AG09309 (cell line): ENCODE measurements at places on chromosomes 11 and 22.

- no peak for DNase-seq
These were observed 1075.5 kb downstream of the OPCML start for GRCh38 chr11:132456751-132457328.

DNA sequence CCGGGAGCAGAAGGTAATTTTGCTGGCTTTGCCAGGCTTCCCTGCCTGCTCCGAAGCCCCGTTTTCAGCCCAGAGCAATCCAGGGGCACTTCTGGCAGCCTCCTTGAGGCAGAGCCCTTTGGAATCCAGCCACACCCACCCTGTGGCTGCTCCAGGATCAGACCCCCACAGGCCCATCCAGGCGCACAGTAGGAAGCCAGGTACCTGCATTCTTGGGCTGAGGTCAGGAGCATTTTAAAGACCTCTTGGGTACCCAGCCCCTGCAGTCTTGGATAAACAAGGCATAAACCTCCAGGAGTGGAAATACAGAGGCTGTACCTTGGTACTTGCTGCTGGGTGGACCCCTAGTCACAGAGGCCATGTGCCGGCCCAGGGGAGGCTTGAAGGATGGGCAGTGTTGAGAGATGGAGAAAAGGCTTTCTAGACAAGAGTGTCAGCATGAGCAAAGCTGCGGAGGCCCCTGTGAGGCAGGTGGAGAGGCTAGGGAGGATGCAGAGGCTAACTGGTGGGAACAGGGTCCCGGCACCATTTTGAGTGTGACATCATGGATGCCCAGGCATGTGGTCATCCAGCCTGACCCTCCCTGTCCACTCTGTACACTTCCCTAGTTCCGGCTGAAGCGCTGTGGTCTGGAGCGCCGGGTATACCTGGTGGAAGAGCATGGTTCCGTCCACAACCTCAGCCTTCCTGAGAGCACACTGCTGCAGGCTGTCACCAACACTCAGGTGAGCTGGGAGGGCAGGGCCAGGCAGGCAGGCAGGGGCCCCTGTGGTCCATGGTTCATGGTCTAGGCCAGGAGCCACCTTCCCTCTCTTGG, 3.9 kb downstream of the MUS81 start:
- no peak for DNase-seq

DNA sequence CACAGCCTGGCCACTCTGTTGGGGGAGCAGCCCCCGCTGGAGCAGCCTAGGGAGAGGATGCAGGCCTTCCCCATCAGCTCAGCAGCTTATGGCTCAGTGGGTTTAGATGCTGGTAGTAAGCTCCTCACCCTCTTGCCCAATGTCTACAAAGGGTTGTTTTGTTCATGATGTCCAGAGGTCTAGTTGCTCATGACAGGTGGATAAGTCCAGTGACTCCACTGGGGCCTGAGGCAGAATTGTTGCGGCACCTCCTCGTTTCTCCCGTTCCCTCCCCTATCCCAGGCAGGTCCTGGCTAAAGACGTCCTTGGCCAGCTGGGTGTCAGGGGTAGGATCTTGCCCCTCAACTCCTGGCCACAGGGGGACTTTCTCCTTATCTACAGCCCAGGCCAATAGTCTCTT, 233.5 kb upstream of the B3GAT1 start:
- no peak for DNase-seq

DNA sequence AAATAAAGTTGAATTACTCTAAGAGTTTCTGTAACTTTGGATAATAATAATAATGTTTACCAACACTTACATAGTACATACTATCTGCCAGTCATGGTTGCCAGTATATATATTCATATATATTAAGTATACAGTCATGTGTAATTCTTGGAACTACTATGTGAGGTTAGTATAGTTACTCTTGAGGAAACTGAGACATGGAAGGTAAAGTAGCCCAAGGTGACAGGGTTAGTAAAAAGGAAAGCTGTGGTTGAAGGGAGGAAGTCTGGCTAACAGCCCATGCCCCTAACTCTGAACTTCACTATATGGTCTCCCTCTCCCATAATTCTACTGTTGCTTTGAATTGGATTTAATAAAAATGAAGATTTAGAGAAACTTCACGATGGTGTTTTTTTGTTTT, 24.9 kb downstream of the FDX1 start:
- DNase-seq: no peak

GRCh38 chr22:26589367-26589844, 526 bp downstream of the TPST2 start:
- DNase-seq: no peak

GRCh38 chr22:39894554-39895092, 1.1 kb upstream of the ENTHD1 start:
- no peak for DNase-seq

GRCh38 chr11:12803086-12803826, 129.0 kb downstream of the TEAD1 start:
- DNase-seq: no peak

- no peak for DNase-seq
These were observed 14.0 kb downstream of the MMP3 start for GRCh38 chr11:102829316-102830000.

DNA sequence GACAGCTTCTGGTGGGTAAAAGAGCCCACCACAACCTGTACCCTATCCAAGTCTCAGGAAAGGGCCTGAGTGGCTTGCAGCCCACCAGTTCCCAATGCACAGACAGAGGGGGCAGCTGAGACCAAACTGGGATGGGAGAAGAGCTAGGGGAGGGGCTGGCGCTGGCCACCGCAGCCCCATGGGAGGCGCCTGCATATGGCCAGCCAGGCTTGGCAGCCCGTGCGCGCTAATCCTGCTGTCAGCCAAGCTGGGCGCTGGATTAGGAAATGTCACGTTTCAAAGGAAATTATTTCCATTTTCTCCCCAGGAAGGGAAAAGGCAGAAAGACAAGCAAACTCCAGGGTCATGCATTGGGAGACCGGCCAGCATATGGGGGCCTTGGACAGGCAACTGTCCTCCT, 236.8 kb downstream of the BUD13 start:
- no peak for DNase-seq
